ENCODE measurements at places on chromosomes 11 and 22.

DNA sequence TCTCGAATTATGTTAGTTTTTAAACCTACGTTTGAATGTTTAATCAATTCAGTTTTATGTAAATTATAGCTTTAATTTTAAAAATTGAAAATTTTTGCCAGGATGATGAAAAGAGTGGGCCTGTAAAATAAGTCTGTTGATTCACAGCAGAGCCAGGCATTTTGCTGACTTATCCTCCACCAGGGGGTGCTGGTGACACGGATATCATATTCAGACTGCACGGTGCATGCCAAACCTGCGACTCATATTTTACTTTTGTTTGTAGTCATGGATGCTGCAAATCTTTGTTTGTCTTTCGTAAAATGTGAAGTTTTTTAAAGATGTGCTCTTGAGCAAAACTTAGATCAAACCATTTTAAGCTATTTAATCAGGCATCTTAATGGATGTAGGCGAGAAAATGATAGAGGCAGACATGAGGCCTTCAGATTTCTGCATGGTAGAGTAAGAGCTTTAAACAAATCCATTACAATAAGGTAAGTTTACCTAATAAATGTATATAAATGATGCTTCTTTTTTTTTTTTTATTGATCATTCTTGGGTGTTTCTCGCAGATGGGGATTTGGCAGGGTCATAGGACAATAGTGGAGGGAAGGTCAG, 3.6 kb upstream of the OR8B3 start:
- no peak for DNase-seq

GRCh38 chr22:20720692-20721408, 53.1 kb upstream of the SERPIND1 start:
- DNase-seq = no peak

DNA sequence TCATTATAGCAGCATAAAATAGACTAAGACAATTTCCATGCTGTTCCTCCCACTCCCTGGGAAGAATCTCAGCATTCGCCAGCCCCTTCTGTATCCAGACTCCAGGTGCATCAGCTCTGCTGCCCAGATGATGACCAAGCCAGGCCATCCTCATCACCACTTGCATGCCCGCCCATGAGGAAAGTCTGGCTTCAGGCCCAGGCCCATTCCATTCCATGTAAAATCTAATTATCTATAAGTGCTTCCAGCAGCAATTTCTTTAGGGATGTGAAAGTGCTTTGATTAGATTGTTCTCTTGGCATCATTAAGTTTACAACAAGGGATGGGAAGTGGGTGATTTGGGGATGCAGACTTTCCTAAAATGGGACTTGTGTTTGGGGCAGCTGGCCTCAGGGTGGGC, 100.3 kb downstream of the INSC start:
- no peak for DNase-seq

DNA sequence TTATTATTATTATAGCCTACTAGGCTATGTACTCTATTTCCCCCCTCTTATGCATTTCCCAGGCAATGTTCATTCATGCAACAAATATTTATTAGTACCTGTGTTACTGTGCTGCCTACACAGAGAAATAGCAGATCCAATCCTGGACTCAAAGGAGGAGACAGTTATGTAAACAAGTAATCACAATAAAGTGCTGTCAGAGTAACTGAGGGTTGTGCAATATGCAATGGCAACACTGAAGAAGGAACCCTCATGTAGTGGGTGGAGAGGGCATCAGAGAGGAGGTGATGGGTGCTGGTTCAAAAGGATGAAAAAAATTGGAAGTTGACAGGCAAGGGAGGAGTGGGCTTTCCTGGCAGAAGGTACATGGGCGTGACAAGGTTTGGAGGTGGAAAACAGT, 886 bp upstream of the P4HA3 start:
- no peak for DNase-seq

GRCh38 chr11:117095284-117096161, 2.7 kb downstream of the SIK3 start:
- no peak for DNase-seq

- DNase-seq = no peak
These were observed 440.1 kb upstream of the CCDC90B start for GRCh38 chr11:83726316-83726715.

GRCh38 chr22:46092670-46093410, 57.5 kb upstream of the PPARA start:
- peak; percentile 44 for DNase-seq

GRCh38 chr22:47171441-47172221, 409.2 kb downstream of the TBC1D22A start:
- DNase-seq = peak; percentile 75

DNA sequence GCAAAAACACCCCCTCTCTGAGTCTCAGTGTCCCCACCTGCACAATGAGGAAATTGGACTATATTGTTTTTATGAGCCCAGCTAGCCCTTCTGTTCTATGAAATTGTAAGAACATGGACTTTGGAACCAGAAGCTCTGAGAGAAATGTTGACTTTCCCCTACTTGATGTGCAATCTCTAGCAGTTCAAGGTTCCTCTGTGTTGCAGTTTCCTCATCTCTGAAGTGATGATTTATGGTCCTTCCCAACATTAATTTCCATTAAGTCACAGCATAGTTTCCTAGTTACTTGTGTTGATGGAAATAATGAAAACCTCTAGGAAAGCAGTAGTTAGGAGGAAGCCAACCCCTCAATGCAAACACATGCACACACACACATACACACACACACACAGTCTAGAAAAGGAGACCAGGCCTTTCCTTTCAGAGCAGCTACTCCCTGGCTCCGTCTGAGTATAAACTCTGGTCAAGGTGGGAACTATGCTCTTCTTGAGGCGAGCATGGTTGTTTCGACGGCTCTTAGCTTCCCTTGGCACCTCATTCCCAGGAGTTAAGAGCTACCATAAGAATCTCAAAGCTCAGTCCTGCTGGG, 518.4 kb downstream of the SOX6 start:
- no peak for DNase-seq

GRCh38 chr22:31248138-31248745, 36.1 kb downstream of the LIMK2 start:
- DNase-seq = peak; percentile 89

- no peak for DNase-seq
These were observed 12.8 kb upstream of the IFTAP start for GRCh38 chr11:36581536-36581935.

DNA sequence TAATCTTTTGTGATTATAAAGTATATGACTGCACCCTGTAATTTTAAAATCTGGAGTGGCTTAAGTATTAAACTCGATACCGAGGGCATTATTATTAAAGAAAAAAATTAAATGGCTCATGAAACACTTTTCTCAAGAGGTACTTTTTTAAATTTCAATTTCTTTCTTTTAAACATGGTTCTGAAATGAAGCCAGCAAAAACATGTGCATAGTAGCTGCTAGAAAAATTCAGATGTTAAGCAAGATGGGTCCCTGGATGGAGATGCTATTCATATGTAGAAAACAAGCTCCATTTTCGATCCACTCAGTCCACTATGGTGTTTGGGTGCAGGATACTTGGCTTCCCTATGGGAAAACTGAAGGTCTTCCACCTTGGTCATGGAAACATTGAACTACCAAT, 189.5 kb downstream of the PGR start:
- DNase-seq = no peak

GRCh38 chr11:22276535-22276934, 61.6 kb upstream of the SLC17A6 start:
- no peak for DNase-seq

DNA sequence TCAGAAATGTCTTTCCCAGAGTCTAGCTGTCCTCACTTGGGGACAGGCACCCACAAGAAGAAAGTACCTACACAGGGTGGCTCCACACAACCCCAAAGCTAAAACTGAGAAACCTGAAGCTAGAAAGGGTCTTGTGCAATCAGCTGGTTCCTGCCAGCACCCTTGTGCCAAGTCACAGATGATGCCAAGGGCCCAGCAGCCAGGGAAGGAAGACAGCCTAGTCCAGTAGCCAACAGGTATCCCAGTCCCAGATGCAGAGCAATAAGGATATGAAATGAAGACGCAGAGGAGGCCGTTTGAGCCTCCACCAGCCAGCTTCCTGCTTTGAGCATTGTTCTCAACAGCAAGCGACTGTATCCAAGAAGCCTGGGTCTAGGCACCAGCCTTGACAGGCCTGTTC, 6.1 kb downstream of the PLEKHA7 start:
- DNase-seq = no peak

DNA sequence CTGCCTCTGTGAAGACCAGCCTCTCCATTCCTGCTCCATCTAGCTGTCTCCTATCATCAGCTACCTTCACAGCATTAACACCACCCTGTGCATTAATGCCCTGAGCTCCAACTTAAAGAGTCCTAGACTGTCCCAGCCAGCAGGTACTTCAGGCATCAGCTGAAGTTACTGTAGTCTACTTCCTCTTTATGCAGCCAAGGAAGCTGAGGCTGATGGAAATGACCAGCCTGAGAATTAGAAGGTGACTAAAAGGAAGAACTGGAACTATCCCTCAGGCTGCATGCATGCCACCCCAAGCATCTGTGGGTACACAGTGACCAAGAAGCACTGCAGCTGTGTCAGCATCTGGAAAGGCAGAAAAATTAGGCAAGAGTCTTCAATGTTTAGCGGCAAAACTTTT, 28.2 kb downstream of the MS4A10 start:
- DNase-seq = no peak

- no peak for DNase-seq
These were observed 105.9 kb upstream of the BDNF start for GRCh38 chr11:27806122-27806521.

DNA sequence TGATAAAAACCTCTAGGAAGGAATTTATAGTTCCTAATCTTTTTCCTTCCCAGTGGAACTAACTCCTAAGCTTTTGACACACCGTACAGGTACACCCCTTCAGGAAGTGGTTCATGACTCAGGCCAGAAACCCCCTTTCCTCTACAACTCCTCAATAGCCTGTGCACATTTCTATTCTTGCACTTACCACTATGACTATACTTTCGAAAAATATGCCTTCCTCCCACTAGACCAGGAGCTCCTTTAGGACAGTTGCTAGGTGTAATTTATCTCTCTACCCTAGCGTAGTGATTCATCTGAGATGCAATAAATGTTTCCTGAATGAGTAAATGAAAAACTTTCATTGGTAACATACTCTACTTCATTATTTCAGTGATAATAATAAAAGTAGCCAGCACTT, 14.5 kb downstream of the MAP6 start:
- no peak for DNase-seq

DNA sequence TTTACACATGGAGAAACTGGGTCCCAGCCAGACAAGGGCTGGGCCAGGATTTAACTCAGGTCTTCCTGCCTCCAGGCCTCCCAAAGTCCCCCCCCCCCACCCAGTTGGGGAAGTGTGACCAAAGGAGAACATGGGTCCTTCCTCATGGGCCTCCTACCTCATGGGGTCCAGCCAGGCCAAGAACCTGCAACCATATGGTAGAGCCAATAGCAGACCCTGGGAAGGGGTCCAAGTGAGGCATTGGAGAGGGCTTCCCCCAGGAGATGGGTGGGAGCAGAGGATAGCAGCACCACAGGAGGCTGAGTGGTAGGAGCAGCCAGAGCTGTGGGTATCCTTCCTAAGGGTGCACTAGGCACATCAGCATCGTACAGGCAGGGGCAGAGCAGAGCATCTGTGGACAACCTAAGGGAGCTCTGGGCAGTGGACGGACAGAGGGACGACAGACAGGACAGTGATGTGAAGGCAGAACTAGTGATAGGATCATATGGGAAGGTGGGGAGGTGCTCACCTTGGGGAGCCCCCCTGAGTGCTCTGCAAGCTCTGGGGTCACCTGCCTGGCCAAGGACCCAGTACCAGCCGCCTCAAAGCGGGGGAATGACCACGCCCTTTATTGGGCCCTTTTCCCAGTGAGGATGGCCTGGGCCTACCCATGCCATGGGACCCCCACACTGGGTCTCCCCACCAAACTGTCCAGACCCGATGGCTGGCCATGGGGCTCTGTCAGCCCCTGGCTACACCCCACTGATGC, 4.5 kb downstream of the ARVCF start:
- peak; percentile 56 for DNase-seq

DNA sequence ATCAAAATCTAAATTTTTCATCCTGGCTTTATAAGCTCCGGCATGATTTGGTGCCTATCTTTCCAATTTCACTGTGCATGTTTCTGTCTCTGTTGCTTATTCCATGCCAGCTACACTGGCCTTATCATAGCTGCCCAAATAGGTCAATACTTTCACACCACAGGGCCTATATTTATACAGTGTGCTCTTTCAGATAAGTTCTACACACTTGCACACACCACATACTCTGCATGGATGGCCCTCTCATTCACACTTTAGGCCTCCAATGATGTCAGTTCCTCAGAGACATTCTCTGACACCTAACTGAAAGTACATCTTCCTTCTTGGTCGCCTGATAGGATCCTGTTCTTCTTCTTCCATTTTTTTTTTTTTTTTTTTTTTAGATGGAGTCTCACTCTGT, 7.0 kb downstream of the ALG8 start:
- DNase-seq = no peak

DNA sequence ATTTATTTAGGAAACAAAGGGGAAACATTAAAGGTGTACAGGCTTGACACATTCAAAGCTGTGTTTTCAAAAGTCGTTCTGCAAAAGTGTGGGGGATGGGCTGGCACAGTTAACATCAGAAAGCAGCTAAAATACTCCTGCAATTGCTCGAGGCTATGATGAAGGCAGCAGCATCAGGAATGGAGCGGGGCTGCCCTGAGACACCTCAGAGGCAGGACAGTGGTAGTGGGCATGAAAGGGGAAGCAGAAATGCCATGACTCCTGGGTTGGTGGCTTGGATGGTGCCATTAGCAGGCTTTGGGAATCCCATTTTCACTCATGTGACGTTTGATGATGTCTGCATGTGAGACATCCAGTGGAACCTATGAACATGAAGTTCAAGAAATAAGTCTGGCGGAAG, 646 bp downstream of the NCAPD3 start:
- DNase-seq = peak; percentile 68

GRCh38 chr22:40178417-40179409, 988 bp downstream of the TNRC6B start:
- peak; percentile 77 for DNase-seq

DNA sequence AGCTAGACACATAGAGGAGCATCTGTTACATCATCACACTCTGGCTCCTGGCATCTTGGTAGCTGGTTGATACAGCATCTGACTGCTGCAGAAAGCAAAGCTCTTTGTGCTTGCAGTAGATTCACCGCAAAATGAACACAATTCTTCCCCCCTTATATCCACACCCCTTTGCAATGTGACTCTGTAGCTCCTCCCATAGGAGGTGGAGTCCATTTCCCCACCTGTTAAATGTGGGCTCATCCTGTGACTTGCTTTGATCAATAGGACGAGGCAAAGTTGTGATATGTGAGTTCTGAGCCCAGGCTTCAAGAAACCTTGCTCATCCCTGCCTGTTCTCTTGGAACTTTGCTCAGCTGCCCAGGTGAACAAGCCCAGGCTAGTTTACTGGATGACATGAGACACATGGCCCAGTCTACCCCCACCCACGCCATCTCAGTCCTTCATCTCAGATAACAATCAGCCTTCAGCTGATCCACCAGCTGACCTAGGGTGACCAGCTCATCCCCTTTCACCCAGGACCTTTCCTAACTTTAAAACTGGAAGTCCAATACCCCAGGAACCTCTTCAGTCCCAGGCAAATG, 272.2 kb downstream of the TENM4 start:
- no peak for DNase-seq
